Anterior cingulate cortex (tissue), 58 donors: ENCODE measurements at places on chromosomes 5 and 9.

GRCh38 chr9:103089357-103089756 is 94.2 kb downstream of the CYLC2 start:
- DNase-seq = no peak

- no peak for DNase-seq
Measured at GRCh38 chr5:107393851-107394250, 276.9 kb downstream of the EFNA5 start.

GRCh38 chr5:91296674-91297143 is 86.4 kb downstream of the ARRDC3 start:
- DNase-seq = no peak

GRCh38 chr9:131579789-131580211 is 34.5 kb downstream of the PRRT1B start:
- DNase-seq = no peak

GRCh38 chr5:177600508-177601018 is 631 bp downstream of the B4GALT7 start:
- DNase-seq = no peak

- DNase-seq = peak; percentile 52
Measured at GRCh38 chr5:176543428-176544182, 5.5 kb upstream of the CDHR2 start.

DNA sequence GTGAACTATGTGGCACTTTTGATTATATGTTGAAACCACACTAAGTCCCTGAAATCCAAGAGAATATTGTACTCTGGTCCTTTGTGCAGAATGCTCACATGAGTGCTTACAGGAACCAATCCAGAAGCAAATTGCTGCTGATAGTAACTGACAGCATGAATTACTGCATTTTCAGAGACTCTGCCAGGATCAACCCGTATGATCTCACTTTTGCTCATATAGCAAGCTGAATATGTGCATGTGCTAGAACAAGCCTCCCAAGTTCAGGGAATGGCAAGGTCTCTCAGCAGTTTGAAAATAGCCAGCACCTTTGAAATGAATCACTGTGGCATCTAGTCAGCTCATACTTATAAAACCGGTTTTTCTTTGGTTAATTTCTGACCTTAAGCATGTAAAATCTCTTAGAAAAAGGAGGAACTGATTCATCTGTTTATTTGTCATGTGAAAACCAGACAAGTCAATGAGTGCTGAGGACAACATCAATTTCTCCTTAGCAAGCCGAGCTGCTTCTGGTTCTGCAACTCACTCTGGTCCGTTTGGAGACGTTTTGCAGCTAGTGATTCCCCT is 215.7 kb upstream of the ELL2 start:
- DNase-seq = no peak

DNA sequence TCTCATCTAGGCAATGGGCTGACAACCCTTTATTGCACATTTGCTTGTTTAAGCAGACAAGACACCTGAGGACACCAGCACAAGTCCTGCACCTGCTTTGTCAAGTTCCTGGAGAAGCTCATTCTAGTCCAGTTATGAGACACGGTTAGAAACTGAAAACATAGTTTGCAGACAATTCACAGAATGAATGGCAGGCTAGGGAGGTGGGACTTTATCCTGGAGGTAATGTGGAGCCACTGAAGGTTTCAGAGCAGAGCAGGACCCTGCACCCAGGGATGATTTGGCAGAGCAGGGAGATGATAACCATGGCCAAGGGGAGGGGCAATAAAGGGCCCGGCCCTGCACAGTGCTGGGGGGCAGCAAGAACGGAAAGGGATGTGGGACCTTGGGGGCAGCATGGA is 50.7 kb upstream of the SLC25A51 start:
- DNase-seq = no peak

GRCh38 chr5:97670447-97670846 is 487.4 kb upstream of the RIOK2 start:
- DNase-seq = no peak

- no peak for DNase-seq
Measured at GRCh38 chr5:62701036-62701435, 122.4 kb downstream of the LRRC70 start.

DNA sequence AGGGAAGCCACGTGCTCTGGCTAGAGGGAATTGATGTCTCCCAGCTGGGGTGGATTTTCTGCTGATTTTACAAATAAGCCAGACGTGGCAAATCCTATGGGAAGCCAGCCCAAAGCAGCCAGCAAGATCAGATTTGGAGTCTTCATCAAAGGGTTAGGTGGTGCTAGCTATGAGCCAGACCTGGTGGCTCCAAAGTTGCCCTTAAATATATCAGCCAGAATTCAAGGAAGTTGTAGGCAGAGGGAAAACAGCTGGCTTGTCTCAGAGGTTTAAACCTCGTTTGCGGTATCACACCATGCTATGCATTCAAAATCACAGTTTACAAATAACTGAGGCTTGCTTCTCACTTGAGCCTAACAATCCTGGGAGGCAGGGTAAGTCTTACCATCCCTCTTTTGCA is 313.2 kb downstream of the MLLT3 start:
- no peak for DNase-seq

DNA sequence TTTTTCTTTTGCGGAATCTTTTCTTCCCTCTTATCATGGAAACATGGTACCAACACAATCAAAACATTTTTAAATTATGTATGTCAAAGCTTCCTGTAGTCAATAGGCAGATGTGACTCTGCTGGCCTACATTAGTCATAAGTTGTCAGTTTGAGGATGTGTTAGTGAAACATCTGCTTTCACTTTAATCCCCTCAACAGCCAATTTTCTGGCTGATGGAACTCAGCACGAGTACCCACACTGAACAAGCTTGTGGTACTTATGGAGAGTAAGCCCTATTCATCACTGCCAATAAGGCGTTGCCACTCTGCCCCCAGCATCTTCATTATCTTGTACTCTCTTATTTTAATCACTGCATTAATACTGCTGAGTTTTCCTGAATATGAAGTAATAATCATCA is 1034.4 kb downstream of the CDH9 start:
- no peak for DNase-seq

- DNase-seq = no peak
Measured at GRCh38 chr5:122699201-122699600, 75.7 kb upstream of the SNX2 start.

GRCh38 chr9:81381694-81382093 is 307.7 kb downstream of the TLE1 start:
- no peak for DNase-seq

DNA sequence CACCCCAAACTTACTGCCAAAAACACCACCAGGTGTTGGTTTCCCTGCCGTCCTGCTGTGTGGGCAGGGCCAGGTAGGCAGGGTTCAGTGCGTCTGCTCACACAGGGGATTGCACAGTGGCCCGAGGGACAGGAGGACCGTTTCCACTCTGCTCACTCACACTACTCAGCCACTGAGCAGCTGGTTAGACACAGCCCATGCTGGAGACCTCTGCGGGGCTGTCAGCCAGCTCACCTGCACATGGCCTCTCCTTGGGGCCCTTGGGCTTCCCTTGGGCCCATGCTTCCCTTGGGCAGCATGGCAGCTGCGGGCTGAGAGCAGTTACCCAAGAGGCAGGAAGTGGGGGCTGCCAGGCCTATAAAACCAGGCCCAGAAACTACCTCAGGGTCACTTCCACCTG is 79.0 kb downstream of the SYK start:
- DNase-seq = no peak

DNA sequence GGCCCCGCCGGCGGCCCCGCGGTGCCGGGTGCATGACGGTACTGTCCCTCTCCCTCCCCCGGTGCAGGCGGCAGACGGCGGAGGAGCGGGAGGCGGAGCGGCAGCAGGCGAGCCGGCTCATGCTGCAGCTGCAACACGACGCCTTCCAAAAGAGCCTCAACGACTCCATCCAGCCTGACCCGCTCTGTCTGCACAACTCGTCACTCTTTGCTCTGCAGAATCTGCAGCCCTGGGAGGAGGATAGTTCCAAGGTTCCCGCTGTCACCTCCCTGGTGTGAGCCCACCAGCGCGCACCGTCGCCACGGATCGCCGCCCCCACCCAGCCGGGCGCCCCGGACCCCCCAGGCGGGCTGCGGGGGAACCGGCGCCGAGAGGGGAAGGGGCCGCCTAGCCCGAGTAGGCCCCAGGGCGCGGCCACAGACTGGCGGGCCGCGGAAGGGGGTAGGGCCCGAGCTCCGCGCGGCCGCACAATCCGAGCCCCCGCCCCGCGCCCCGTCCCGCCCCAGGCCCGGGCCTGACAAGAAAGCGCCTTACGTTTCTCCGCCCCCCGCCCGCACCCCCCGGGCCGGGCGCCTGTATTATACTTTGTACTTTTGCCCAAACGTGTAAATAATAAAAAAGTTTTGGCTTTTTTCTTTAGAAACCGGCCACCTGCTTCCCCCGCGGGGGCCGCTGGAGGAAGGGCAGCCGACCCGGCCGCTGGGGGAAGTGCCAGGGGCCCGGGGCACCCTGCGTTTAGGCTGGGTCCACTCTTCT is 2.5 kb downstream of the TLX3 start:
- DNase-seq = no peak

DNA sequence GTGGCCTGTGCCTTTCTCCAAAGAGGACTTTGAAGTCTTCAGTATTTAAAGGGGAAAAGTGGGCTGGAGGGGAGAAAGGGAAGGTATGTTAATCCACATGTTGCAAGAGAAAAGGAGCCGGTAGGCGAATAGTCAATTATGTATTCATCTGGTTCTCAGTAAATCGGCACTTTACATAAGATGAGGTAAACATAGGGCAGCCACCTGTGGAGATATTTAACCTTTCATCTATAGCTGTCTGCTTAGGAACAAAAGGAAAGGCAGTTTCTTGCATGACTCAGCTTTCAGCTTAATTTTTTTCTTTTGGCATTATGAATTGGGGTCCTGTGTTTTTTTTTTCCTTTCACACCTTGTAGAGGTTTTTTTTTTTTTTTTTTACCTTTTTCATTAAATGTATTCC is 42.2 kb downstream of the FGD3 start:
- no peak for DNase-seq

DNA sequence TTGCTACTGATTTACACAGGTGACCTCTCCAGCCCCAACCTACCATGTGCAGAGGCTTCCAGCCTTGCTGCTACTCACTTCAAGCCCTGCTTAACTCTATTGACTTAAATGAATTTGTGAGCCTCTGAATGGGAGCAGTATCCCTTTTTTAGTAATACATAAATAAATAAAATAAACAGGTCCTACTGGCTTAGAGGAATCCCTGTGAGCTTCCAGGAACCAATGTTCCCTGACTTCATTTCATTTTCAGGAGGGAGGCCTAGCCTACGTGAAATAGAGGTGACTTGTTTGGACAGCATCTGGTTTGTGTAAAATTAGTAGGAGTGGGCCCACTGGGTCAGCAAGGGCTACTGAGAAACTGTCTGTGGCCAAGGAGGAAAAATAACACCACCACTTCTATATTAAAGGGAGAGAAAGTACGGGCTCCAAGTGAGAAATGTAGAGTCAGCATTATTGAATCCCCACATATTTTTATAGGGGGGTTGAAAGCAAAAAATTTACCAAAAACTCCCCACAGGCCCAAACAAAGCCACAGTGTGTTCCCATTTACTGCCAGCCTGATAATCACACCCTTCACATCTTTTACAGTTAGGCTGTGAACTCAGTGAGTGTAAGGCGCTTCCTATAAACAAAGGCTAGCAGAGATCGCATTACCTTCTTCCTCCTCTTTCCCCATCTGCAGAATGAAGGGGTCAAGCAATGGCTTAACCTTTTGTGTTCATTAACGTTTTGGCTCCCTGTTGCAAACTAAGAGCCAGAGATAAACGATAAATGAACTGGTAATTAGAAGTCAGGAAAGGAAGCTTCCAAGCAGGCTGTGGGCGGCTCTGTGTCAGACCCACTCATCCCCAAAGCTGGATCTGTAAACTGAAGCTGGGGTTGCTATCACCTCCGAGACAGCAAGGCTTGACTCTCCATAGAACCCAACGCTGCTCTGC is 138.8 kb upstream of the LIFR start:
- DNase-seq = no peak

GRCh38 chr5:151191661-151192060 is 32.2 kb downstream of the CCDC69 start:
- no peak for DNase-seq

DNA sequence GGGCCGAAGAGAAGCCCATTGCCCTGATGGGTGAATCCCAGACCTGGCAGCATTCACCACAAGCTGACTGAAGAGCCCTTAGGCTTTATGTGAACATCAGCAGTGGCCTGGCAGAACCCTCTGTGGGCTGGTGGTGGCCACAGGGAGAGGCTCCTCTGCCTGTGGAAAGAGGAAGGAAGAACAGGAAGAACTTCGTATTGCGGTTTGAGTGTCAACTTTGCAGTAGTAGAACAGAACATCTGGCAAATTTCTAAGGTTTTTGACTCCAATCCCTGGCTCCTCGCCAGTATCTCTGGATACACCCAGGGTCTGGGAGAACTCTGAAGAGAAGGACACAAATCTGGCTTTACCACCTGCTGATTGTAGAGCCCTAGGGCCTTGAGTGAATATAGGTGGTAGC is 356.4 kb upstream of the GRAMD2B start:
- DNase-seq = no peak

DNA sequence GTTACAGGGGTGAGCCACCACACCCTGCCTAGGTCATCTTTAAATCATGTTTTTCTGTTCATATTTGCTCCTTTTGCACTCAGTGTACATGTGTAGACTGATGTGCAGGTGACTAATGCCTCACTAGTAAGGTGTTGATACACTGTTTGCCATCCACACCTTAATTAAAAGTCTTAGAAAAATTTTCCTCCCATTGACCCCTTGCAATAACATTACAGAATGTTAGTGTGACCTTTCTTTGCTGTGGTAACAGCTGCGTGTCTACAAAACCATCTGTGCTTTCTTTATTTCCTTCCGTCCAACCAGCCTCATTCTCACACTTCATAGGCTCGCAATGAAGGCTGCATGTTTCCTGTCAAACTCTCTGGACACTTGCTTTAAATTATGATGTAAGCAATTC is 6.6 kb upstream of the CEMIP2 start:
- no peak for DNase-seq

DNA sequence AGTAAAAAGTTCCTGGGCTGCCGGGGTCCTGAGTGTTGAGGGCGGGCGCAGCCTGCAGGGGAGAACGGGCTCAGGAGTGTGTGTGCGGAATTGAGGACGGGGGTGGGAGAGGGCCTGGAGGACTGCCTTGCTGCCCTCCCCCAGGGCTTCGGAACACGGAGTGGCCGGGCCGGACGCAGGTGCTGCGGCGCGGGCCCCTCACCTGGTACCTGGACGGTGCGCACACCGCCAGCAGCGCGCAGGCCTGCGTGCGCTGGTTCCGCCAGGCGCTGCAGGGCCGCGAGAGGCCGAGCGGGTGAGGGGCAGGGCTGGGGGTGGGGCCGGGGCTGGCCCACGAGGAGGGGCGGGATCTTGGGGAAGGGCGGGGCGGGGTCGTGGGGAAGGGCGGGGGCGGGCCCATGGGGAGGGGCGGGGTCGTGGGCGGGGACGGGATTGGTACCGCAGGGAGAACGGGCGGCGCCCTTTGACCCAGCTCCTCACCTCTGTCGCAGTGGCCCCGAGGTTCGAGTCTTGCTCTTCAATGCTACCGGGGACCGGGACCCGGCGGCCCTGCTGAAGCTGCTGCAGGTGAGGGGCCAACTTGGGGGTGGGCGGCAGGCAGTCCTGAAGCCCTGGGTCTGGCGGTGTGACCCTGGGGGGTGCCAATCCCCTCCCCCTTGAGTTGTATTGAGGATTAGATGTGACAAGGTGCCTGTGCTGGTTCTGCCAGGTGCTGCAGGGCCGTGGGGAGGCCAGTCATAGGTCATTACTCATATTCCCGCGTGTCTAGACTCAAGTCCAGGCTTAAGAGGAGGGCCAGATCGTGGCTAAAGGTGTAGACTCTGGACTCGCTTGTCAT is 7.1 kb downstream of the FPGS start:
- no peak for DNase-seq

GRCh38 chr5:14512574-14512973 is 69.0 kb upstream of the OTULINL start:
- no peak for DNase-seq
